Stimulated activated naive CD4-positive, alpha-beta T cell (primary cell): ENCODE measurements at places on chromosomes 2 and 18.
A peak's percentile ranks its signal among the peaks of the same experiment; 100 is the strongest.

- DNase-seq: no peak
Observed at GRCh38 chr2:240502059-240502429, 55.7 kb downstream of the ANKMY1 start.

GRCh38 chr2:195579776-195580555, 77.1 kb upstream of the SLC39A10 start:
- DNase-seq: peak; percentile 26

- no peak for DNase-seq
Observed at GRCh38 chr2:40434731-40435271, 17.1 kb downstream of the SLC8A1 start.

GRCh38 chr2:61018318-61018755, 282 bp upstream of the PUS10 start:
- DNase-seq: no peak

- no peak for DNase-seq
Observed at GRCh38 chr2:110873597-110874452, 141.5 kb downstream of the ACOXL start.

DNA sequence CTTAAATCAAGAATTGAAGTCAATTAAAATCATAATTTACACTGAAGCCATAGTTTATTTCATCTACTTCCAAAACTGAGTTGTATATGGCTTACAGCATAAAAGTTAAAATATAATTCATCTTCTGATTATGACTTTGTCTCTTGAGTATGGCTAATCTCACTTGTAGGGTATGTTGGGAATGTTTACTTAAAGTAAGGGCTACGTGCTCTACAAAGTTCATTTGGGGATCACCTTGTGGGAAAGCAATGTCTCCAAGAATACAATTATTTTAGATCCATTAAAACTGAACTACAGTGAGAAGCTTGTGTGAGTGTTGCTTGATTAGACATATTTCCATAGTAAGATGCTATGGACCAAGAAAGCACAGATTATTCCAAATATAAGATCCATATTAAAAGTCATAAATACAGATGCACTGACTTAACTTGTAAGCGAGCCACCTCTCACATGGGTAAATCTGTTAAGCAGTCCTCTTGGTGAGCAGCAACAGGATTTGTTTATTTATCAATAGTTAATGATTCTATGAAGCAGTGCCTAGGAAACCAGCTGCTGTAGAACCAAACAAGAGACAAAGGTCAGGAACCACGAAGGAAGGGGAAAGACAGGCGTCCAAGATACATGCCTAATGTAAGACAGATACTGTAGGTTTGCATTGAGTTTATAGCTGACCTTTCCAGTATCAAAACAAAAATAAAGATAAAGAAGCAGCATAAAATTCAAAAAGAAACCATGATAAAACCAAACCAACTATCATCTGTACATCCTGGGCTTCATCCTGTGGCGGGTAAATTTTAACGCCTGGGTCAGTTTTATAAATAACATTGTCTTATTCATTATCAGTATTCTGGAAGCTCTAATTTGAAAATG, 24.8 kb downstream of the DSG4 start:
- no peak for DNase-seq

GRCh38 chr2:36184848-36185247, 170.7 kb upstream of the CRIM1 start:
- no peak for DNase-seq

DNA sequence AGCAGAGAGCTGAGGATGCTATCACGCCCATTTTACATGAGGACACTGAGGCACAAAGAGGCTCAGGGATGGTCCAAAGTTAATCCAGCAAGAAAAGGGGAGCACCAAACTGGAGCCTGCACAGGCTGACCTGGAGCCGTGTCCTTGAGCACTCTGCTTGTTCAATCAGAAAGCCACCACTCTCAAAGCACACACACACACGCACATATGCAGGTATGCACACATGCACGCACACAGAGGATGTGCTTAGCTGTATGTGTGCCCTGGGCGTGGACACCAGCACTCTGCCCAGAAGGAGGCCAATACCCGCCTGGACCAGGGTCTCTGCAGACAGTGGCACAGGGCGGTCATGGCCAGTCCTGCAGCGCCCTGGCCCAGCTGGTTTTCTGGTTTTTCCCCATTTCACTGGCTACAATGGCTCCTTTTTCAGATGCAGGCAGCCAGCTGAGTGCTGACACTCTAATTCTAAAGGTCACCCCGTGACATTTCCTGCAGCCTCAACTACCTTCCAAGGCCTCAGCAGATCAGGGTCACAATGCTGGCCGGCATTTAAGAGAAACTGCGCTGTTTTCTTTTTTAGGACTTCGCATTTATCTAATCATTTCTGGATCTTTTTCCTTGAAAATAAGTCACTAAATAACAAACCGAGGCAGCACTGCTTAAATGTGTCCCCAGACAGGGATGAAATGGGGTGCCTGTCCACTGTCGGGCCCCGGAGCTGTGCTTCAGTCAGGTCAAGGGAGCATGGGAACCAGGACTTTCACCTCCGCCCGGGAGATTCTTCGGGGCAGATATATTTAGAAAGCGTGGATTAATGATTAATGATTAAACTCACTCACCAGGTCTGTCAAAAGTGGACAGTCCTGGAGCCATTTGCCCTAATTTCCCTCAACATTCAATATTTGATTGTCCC, 104.5 kb downstream of the HDAC4 start:
- DNase-seq: no peak

GRCh38 chr2:196040218-196040617, 28.4 kb downstream of the DNAH7 start:
- DNase-seq: no peak

DNA sequence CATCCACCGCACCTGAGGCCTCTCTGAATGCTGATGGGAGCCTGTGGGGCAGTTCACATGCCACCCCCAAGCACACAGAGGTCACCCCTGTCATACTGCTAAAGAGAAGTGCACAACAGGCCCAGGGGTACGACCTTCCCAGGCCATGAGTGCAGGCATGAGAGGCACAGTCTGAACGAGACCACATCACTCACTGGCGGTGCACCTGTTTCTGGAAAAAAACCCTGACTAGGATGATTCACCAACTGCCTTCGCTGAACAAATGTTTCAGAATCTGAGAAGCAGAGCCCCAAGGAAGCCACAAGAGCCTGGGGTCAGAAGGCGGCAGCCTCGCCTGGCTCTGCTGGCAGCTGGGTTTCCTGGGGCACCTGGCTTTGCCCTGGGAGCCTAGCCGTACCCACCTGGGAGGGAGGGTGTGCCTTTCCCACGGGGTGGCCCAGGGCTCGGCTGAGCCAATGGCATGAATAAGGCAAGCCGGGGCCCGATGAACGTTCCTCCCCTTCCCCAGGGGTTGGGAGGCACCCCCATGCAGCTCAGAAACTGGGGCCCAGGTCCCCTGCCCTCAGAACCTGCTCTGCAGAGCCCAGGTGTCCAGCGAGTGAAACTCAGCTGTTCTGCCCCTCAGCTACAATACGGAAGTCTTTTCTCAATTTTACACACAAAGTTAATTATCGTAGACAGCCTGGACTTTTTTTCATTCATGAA, 73.8 kb downstream of the HDAC4 start:
- peak; percentile 69 for DNase-seq

DNA sequence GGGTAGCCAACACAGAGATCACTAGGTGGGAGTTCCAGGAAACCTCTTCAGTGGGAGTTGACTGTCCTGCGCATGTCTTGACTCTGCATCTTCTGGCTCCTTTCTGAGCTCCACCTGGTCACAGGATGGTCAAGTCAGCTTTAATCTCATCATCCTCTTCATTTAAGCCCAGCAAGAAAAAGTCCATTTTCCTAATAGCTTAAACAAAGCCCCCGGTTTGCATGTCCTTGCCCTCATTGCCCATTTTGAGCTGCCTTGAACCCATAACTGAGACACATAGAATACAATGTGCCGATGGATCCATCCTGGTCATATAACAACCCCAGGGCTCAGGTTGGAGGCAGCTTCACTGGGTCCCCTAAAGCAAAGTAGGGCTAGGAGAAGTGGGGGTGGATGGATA, 40.8 kb downstream of the SPATS2L start:
- no peak for DNase-seq

DNA sequence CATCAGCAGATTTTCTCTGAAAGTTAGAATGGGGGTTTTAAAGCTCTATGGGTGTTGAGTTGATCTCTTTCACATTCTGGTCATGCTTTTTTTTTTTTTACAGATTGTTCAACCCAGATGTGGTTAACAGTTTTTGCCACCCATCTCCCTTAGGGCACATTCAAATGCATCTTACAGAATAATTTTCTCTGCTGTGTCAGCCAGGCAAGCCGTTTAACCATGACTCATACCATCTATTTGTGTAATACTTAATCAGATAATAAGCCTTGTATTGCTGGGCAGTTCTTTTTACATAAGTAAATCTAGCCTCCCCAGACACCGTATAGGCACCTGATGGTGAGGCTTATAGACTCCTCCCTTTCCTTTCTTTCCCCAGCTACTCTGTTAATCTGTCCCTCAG, 62.0 kb downstream of the TGIF1 start:
- no peak for DNase-seq

- DNase-seq: no peak
Observed at GRCh38 chr18:58776084-58776483, 88.6 kb upstream of the ZNF532 start.

DNA sequence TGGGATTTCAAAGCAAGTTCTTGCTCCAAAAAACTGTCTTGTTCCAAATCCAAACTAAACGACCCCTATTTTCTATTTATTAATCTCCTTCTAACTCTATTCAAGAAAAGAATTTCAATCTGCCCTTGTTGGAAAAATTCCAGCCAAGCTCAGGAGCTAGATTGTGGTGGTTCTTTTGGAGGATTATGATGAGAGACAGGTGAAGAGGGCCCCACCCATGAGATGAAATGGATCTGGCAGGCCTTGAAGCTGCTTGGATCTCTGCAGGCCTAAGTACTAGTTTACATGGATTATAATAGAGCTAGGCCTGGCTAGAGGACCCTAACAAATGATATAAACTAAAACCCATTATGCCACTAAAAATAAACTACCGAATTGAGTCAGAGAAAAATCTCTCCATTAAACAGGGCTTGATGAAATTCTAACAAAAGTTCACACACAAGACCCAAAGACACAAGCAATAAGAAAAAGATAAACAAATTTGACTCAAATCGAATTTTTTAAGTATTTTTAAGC, 101.6 kb downstream of the GFPT1 start:
- no peak for DNase-seq

DNA sequence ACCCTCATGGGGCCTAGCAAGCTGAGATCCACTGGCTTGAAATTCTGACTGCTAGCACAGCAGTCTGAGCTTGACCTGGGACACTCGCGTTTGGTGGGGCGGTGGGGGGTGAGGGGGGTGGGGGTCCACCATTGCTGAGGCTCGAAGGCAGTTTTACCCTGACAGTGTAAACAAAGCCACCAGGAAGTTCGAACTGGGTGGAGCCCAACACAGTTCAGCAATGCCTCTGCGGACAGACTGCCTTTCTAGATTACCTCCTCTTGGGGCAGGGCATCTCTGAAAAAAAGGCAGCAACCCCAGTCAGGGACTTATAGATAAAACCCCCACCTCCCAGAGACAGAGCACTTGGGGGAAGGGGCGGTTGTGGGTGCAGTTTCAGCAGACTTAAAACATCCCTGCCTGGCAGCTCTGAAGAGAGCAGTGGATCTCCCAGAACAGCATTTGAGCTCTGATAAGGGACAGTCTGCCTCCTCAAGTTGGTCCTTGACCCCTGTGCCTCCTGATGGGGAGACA, 149.7 kb upstream of the TANK start:
- no peak for DNase-seq

GRCh38 chr2:27350106-27350693, 6.4 kb downstream of the GTF3C2 start:
- DNase-seq: no peak

DNA sequence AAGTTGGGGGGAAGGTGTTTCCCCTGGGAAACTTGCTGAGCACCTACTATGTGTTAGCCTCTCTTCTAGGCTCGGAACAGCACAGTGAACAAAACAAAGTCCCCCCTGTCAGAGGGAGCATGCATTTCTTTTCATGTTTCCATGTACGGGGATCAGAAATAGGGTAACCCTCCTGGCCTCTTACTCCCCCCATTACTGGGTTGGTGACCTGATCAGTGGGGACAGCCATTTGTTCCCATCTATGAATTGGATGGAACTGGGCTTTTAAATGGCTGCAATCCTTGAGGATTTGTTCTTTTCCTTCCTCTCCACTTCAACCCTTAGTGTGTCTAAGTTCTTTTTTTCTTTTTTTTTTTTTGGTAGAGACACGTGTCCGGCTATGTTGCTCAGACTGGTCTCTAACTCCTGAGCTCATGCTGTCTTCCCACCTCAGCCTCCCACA, 13.7 kb downstream of the NCL start:
- DNase-seq: no peak

DNA sequence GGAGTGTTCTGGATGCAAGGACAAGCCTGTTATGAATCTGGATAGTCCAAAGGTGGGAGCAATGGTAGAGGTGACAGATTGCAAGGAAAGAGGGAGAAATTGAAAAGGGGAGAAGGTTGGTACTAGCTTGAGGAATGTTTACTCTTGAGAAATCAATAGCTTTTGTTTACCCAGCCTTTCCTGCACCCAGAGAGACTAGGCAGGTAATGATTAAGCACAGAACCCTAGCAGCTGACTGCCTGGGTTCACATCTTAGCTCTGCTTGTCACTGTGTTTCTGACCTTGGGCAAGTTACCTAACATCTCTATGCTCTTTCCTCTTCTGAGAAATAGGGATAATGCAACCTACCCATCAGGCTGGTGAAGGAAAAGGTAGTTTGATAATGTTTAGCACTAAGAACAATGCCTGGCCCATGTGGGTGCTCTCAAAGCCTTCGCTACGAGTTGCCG, 178.6 kb downstream of the MGAT5 start:
- DNase-seq: no peak

DNA sequence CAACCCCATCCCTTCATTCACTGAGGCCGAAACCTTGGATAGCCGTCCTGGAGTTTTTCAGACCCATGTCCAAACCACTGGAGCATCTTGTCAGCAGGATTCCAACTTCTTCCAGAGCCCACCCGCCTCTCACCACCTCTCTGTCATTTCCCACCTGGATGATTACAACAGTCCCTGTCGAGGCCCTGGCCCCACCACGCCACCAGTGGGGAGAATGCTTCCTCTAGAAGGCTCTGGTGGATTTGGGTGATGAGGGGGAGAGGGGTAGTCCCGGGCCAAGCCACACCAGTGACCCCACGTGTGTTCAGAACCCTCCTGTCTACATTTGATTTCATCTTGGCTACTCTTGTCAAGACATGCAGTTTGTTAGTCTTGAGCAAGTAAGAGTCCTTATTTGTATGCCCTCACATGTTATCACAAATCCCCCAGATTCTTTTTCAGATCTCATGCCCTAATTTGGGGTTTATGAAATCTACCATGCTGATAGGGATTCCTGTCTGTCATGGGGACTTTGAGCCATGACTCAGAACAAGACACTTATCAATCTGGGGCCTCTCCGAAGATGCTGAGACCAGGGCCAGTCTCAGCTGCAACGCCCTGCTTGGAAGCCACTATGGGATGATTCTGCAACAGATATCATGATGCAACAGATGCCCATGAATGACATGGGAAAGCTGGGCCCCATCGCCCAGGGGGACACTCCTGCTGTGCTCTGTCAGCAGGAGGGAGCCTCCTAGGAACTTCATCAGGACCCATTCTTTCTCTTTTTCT, 186.1 kb downstream of the ZFP36L2 start:
- DNase-seq: no peak
